ENCODE measurements at places on chromosomes 16 and 17.
A peak's percentile ranks its signal among the peaks of the same experiment; 100 is the strongest.

DNA sequence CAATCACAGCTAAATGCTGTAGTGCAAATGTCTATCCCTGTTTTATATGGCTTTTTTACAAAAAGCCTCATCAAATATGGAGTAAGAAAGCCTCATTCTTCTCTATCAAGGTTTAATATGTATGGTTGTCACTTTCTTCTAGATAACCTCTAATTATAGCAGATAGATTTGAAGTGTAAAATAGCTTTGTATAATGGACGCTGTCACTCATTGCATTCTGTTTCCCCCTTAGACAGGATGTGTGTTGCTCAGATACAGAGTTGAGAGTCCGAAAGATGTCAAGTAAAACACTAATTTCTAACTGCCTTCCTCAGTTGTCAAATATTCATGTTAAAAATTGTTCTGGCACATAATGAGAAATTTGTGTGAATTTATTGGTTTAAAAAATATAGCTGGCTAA, 88.0 kb downstream of the NLK start:
- no peak overlapping the region for H3K4me3 ChIP-seq
- peaks cover 11% of the 10 kb centered on the region for H3K36me3 ChIP-seq
- H3K27me3 ChIP-seq, result no peaks in the 10 kb centered on the region
- H3K27ac ChIP-seq, result no peak overlapping the region
- DNase-seq, result no peak

DNA sequence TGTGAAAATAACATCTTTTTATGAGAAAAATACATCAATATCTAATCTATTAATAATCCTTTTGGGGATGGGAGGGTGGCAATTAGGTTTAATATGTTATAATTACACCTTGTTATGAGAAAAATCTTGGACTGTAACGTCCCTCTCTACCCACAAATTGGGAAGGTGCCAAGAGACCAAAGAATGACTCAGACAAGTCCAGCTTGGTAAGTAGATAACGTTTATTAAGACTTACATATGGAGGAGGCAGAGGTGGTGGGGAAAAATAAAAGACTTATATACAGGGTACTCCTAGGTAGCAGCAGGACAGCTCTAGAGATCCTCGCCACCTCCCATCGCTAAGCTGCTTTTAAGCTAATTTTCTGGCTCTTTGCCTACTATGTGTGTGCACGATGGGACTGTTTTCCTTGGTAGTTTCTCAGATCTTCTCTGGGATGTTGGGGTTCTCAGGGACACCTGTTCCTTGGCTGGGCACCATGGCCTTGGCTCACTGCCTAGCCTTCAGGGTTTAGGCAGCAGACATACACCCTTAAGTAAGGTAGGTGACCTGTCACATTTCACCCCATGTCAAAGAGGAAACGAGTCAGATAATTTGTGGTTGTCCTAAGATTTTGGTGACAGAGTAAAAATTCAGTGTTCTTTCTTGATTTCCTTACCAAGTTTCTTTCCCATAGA, 31.5 kb downstream of the RBL2 start:
- H3K4me3 ChIP-seq, result no peak overlapping the region
- no peak for DNase-seq
- H3K4me1 ChIP-seq, result peaks cover 26% of the 10 kb centered on the region
- no peak overlapping the region for H3K27ac ChIP-seq
- peaks cover 47% of the 10 kb centered on the region for H3K36me3 ChIP-seq
- no peaks in the 10 kb centered on the region for H3K27me3 ChIP-seq

DNA sequence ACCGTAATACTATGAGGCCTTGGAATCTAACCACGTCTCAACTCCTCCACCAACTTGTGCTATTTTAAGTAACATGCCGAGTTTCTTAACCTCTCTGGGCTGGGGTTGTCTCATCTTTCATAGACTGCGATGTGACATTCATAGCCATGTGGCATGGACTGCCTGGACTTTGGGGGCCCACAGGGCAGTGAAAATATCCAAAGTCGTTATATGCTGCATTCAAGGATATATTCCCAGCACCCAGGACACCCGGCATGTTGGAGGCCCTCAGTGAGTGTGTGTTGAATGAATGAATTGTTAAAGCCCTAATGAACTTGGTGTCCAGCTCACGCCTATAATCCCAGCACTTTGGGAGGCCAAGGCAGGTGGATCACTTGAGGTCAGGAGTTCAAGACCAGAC, 203.1 kb downstream of the CBLN1 start:
- H3K4me3 ChIP-seq, result no peak overlapping the region
- no peaks in the 10 kb centered on the region for H3K27me3 ChIP-seq
- H3K27ac ChIP-seq, result no peak overlapping the region
- H3K4me1 ChIP-seq, result no peaks in the 10 kb centered on the region
- DNase-seq, result no peak

DNA sequence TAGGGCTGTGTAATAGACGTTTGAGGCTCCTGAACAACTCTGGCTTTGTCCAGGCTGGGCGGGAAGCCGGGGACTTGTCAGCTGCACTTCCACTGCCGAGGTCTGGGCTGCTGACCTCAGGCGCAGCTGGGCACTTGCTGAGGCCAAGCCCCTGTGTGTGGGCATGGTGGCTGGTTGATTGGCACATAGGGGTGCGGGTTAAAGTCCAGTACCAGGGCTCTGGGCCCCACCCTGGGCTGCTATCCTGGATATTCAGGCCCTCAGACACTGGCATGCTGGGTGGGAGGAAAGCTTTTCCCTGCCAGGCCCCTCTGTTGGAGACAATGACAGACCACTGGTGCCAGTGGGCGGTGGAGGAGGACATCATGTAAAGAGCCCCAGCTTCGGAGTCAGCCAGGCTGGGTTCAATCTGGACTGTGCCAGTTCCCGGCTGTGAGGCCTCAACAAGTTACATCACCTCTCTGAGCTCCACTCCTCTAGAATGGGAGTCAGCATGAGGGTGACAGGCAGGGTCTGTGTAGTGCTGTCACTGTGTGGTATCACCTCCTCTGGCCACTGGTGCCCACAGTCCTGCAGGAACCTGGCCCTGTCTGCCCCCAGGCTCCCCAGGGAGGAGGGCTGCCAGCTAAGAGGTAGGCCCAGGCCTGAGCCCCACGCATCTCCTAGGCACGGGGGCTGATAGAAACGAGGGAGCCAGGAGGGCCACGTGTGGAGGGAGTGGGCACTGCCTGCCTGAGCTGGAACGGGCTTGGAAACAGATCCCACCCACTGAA, 42.5 kb downstream of the PSME3IP1 start:
- no peak overlapping the region for H3K27ac ChIP-seq
- H3K36me3 ChIP-seq, result no peaks in the 10 kb centered on the region
- peaks cover 43% of the 10 kb centered on the region for H3K4me1 ChIP-seq
- no peaks in the 10 kb centered on the region for H3K27me3 ChIP-seq
- H3K4me3 ChIP-seq, result no peak overlapping the region
- DNase-seq, result no peak

DNA sequence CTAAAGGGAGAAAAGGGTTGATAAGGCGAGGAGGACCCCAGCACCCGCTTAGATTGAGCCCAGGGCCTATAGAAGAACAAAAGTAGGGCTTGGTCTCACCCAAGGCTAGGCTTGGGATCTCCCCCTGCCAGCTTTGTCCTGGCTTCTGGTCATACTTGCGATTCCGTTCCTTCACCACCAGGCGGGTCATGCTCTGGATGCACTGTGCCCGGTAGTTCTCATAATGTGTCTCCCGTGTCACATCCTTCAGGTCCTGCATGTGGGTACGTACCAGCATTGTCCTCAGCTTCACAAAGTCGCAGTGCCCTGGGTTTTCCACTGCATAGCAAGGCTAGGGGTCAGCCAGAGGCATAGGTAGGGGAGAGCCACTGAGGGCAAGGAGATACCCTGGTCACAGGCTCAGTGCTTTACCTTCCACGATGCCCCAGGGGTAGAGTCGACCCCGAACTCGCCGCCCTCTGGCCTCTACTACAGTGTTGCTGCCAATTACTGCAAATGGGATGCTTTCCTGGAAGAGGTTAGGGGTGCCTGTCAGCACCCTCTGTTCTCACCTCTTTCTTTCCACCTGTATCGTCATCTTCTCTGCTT, 6.5 kb upstream of the MTMR4 start:
- peak; percentile 47 for DNase-seq
- no peaks in the 10 kb centered on the region for H3K27me3 ChIP-seq
- H3K4me1 ChIP-seq, result peaks cover 16% of the 10 kb centered on the region

DNA sequence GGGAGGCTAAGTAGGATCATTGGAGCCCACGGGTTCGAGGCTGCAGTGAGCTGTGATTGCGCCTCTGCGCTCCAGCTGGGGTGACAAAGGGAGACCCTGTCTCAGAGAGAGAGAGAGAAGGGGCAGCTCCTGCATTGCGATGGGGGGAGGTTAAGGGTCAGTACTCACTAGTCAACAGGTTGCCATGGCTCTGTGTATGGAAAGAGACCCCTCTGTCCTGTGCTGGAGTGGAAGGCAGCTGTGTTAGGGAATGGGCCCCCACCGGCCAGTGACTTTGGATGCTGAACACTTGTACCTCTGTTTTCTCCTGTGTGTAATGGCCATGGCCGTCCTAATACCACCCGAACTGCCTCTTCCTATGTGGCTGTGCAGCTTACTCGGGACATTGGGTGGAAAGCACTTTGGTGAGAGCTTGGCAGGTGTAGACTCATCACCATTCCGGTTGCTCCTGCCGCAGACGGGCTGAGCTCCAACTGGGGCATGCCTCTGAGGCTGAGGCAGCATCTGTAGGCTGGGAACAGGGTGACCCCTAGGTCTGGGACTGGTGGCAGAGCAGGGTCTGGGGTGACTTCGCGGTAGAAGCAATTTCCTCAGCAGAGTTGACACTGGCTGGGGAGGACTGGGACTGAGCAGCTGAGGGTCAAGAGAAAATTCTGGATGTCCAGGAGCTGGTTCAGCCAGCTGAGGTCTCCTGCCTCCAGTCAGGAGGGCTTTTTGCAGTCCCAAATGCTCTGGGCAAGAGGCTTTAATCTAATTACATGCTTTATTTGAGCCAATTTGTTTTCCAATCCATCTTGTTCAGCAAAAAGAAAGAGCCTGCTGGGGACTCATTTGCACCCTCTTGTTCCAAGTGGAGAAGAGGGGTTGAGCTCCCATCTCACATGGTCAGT, 184.5 kb downstream of the NTN1 start:
- peaks cover 7% of the 10 kb centered on the region for H3K27me3 ChIP-seq
- H3K36me3 ChIP-seq, result no peaks in the 10 kb centered on the region
- peaks cover 4% of the 10 kb centered on the region for H3K4me1 ChIP-seq

DNA sequence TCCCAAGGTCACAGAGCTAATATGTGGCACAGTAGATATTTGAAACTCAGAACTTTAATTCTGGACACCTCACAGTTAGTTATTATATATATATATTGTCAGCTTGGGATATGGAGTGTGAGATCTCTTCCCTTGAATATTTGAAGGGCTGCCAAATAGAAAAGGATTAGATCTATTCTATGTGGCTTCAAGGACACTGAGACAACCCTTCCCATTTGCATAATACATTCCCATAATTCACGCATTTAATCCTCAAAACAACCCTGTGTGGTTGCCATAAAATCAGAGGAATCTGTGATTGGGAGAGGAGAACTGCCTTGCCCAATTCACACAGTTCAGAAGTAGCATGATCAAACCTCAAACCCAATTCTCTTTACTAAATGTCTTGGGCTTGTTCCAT, 365.8 kb upstream of the DYNLRB2 start:
- peaks cover 22% of the 10 kb centered on the region for H3K27me3 ChIP-seq
- DNase-seq, result no peak
- H3K36me3 ChIP-seq, result no peaks in the 10 kb centered on the region
- H3K4me1 ChIP-seq, result no peaks in the 10 kb centered on the region

- H3K27me3 ChIP-seq, result no peaks in the 10 kb centered on the region
- H3K4me3 ChIP-seq, result no peak overlapping the region
- DNase-seq, result no peak
- no peaks in the 10 kb centered on the region for H3K4me1 ChIP-seq
- H3K36me3 ChIP-seq, result no peaks in the 10 kb centered on the region
Measured at GRCh38 chr16:30619202-30619601, 9.0 kb upstream of the ZNF689 start.

- DNase-seq, result peak; percentile 59
- peak overlapping the region; percentile 99 for H3K27ac ChIP-seq
- H3K27me3 ChIP-seq, result no peaks in the 10 kb centered on the region
- H3K4me3 ChIP-seq, result peak overlapping the region; percentile 68
- H3K36me3 ChIP-seq, result no peaks in the 10 kb centered on the region
Measured at GRCh38 chr17:17751489-17752088, 70.3 kb downstream of the RAI1 start.

All from activated CD4-positive, alpha-beta T cell treated with anti-CD3 and anti-CD28 coated beads for 36 hours (primary cell).